ENCODE measurements at places on chromosomes 5 and 9.

GRCh38 chr9:129816501-129817435 is 7.2 kb downstream of the TOR1A start:
- no peak for DNase-seq

DNA sequence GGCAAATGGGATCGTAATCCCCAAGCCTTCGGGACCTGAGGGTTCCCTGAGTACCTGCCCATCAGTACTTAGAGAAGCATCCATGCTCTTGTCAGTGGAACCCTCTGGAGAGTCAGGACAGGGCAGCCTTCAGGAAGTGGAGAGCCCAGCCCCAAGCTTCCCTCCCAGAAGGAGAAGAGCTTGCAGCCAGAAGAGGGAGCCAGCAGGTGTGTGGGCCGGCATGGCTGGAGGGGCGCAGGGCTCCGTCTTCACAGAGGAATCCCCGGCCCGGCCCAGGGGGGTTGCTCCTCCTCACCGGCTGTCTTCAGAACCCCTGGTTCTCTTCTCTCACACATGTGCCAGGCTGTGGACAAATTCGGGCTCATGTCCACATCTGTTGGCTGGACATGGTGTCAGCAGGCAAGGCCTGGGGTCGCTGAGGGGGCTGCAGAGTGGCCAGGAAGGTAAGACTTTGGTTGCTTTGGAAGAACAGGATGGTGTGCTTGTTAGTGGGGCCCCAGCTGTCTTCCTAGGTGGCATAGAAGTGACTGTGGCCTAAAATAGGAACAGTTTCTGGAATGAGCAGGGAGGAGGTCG is 58.9 kb upstream of the RXRA start:
- no peak for DNase-seq

GRCh38 chr5:140497897-140498296 is 49.6 kb upstream of the EIF4EBP3 start:
- no peak for DNase-seq

- no peak for DNase-seq
Measured at GRCh38 chr5:18455521-18455920, 821.3 kb downstream of the TAF11L14 start.

DNA sequence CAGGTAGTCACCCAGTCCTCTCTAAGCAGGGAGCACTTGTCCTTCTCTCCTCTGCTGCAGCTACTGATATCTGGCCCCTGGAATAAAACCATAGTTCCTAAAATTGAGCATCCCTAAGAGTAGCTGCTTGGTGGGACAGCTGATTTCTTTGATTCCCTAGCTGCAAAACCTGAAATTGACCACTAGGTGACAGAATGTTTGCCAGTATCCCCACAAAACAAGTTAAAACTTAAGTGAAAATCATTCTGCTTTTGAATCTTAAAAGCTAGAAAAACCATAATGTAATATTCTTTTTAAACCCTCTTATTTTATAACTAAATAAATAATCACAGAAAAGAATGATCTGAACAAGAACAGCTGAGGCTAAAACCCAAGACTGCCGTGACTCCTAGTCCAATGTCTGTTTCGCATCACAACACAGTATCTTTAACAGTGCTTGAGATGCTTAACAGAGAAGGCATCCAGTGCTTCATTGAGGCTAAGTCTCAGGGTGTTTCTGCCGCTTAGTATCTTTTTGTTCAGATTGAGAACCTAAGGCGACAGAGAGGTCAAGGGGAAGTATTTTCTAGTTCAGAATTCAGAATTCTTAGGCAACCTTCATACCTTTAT is 24.4 kb upstream of the TAL2 start:
- DNase-seq = no peak

DNA sequence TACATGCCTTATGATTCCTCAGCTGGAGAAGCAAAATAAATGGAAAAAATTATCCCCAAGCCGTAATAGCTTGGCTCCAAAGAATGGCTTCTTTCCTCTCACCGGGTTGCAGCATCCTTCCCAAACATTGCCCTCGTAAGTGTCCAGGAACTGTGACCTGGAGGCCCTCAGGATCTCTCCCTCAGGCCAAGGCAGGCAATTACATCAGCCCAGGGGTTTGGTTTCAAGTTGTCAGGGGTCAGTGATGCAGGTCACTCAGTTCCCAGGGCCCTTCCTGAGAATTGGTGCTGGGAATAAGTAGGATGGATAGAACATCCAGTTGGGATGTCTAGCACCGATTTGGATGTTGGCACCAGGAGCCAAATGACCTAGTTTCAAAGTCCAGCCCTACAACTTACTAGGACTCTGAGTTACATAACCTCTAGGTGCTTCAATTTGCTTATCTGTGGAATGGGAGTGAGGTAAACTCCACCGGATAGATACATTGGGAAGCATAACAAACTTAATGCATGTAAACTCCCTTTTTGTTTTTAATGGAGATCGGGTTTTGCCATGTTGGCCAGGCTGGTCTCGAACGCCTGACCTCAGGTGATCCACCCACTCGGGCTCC is 133.5 kb upstream of the DAP start:
- no peak for DNase-seq

DNA sequence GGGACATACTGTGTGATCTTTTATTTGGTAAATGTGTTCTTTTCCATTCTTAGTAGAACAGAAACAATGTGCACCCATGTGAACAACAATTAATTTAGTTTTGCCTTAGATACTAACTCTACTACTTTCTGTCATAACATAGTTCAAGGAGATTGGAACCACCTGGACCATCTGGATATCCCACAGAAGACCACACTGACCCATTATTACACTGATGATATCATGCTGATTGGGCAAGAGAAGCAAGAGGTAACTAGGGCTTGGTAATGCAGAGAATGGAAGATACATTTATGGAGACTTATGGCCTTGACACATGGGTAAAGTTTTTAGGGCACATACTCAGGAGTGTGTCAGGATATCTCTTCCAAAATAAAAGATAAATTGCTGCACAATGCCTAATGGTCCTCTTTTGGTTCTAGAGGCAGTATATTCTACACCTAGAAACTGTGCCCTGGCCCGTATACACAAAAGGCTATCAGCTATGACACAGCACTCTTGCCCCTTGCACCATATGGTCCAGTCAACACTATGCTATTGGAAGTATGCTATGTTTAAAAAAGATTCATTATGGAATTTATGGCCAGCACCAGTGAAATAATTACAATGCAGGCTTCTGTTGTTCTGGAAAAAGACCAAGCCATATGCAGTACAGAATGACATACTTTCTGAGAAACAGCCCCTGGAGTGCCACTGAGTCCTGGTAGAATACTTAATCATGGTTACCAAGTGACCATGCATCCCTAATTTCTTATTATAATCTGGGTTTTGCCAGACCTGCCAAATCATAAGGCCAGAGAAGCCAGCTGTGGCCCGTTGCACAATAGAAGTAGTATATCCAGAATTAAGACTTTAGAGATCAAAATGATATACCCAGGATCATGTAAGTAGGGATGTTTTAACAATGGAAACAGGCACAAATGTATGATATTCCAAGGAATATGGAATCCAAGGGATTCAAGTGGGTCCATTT is 41.6 kb upstream of the MROH2B start:
- DNase-seq = no peak

DNA sequence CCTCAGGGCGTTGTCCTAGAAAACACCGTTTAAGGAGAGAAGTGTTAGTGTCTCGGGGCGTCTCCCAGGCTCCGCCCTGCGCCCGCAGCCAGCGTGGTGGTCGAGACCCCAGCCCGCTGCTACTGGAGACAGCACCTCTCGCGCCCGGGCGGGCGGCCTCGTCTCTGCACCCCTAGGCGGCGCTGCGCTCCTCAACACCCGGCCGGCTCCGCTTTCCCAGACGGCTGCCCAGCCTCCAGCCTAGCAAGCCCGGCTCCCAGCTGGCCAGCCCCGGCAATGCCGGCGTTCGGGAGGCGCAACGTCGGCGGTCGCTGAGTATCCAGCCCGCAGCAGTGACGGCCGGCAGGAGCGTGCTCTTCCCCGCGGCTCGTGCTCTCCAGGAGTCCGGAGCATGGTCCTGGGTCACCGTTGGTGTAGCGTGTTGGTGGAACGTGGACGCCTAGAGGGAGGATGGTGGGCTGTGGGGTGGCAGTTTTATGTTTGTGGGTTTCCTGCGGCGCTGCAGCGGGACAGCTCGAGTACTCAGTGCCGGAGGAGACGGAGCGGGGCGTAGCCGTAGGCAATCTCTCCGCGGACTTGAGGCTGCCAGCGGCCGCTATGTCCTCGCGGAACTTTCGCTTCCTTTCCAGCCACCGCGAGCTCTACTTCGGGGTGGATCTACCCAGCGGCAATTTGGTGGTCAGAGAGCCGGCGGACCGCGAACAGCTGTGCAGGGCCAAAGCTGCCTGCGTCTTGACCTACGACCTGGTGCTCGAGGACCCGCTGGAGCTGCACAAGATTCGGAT is 536 bp downstream of the PCDHAC1 start:
- DNase-seq = no peak

DNA sequence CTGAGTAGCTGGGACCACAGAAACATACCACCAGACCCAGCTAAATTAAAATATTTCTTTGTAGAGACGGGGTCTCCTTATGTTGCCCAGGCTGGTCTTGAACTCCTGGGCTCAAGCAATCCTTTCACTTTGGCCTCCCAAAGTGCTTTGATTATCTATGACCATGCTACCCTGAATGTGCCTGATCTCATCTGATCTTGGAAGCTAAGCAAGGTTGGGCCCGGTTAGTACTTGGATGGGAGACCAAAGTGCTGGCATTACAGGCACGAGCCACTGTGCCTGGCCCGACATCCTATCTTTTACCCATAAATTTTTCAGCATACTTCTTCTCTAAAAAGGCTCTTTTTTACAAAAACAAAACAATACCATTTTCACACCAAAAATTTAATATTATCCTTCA is 137.0 kb upstream of the LRRTM2 start:
- DNase-seq = no peak

GRCh38 chr5:4781299-4781698 is 358.8 kb upstream of the ADAMTS16 start:
- no peak for DNase-seq

DNA sequence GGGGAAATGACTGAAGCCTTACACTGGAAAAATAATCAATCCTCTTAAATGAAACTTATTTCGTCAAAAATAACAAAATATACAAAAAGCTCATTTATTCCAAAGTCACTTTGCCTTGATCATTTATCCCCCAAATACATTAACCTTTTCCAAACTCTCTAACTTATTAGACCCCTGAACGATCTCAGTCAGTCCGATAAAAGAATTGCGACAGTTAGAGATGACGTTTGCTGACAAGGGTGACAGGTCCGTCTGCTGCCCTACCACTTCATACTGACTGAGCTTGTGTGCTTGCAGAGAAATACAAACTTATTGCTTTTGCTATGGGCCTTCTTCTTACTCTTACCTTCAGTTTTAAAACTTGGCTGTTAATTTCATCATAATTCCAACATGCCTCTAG is 169.7 kb downstream of the ZDHHC21 start:
- no peak for DNase-seq

- DNase-seq = no peak
Measured at GRCh38 chr5:138212828-138213160, 329 bp downstream of the CDC23 start.

DNA sequence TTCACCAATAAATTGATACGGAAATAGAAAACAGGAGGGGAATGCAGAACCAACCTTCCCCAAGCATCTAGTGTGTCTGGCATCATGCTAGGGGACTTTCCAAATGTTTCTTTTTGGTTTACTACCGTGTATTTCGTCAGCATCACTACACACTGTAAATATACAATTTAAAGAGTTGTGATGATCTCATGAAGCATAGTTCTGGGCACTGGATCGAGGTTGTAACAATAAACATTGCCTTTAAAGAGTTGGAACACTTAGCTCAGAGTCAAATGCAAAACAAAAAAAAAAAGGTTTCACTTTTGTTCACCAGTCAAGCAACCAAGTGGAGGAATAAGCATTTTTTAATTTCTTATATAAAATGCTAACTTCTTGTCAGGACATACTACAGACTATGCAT is 2.9 kb upstream of the SCAI start:
- DNase-seq = no peak

DNA sequence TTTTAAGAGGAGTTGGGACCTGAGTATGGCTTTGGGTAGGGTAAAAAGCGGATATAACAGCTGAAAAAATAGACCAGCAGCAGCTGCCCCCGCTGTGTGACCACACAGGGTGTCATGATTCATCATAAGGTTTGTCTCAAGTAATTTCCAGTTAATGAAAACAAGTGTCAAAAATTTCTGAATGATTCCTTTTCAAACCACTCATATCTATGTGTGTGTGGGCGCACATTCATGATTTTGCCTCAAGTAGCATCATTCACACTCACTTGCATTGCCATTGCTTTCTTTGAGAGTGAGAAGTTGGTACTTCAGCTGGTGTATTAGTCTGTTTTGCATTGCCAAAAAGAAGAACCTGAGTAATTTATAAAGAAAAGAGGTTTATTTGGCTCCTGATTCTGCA is 12.1 kb upstream of the TNFAIP8 start:
- DNase-seq = no peak

GRCh38 chr9:74414325-74414724 is 82.8 kb upstream of the RORB start:
- DNase-seq = no peak

GRCh38 chr5:30574761-30575160 is 618.7 kb upstream of the CDH6 start:
- DNase-seq = no peak

DNA sequence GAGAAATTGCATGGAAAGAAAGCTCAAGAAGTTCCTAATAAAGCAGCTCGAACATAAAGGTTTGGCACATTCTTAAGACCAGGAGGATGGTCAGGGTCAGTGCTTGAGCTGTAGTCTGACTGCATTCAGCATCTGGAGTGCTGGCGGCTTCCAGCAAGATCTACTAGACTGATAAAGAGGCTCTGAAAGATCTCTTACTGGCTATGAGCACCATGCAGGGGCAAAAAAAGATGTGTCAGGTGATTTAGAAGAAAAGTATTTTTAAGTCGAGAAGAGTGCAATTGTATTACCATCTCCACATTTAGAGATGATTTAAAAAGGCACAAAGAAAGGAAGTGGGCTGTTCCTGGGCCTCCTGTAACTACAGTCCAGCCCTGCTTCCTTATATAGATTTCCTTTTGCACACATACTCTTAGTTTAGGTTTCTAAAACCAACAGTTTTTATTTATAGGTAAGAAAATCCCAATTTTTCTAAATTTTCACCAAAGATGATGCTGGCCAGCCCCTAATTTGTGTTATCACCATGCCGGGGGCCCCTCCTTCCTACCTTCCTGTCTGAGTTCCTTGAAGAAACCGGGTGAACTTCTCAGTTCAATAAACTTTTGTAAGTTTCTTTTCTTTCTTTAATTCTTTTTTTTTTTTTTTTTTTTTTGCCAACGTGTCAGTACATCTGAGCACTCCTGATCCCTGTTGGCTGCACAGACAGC is 65.9 kb upstream of the PLPP1 start:
- no peak for DNase-seq

Data from NCI-H1436 treated with DMSO at 0.1 percent for 48 hours (cell line).